Fibroblast of upper back skin (primary cell): ENCODE measurements at places on chromosomes 3 and 15.
A peak's percentile ranks its signal among the peaks of the same experiment; 100 is the strongest.

- peak; percentile 52 for DNase-seq
Measured at GRCh38 chr15:69780374-69780773, 317.3 kb downstream of the TLE3 start.

- no peak for DNase-seq
Measured at GRCh38 chr15:69940441-69941300, 157.0 kb downstream of the TLE3 start.

DNA sequence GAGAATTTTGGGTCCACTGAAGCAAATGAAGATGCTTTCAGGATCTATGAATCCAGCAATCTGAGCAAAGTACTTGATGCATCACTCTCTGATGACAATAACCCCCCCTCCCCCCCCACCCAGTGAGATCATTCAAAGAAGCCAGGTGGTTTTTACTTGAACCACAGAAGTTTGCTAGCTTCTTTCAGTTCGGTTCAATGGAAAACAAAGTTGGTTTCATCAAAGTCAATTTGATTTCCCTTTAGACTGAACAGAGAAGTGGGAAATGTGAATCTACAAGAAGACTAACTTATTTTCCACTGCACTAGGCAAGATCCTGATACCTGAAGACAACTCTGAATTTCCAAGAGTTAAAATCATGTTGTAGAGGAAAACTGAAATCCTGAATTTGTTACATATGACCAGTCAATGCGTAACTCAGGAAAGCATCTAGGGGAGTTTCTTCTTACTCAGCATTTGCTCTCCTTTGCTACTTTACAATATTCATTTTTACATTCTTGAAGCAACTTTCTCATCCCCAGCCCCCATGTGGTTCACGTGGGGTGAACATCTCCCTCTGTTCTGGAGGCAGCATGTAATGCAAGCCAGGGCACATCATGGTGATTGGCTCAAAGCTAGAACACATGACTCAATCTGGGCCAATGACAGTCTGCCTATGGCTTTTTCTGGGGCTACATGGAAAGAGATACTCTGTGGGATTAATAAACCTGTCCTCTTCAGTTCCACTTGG lies 572.6 kb downstream of the FOXP1 start:
- peak; percentile 26 for DNase-seq

DNA sequence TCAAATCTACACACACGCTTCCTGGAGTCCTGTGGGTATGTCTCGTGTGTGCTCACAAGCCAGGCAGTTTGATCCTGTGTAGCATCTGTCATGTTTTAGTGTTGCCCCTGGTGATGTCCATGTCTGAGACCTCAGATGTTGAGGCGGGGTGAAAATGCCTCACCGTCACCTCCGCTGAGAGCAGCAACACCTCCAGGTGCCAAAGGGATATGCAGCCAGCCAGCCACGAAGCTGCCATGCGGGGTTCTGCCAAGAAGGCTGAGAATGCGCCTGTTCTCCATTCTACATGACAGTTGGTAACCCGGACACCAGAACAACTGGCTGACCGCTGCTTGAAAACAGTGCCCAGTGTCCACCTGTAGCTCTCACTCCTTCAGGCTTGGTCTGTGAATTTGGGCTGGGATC lies 253.8 kb downstream of the TLE3 start:
- no peak for DNase-seq

DNA sequence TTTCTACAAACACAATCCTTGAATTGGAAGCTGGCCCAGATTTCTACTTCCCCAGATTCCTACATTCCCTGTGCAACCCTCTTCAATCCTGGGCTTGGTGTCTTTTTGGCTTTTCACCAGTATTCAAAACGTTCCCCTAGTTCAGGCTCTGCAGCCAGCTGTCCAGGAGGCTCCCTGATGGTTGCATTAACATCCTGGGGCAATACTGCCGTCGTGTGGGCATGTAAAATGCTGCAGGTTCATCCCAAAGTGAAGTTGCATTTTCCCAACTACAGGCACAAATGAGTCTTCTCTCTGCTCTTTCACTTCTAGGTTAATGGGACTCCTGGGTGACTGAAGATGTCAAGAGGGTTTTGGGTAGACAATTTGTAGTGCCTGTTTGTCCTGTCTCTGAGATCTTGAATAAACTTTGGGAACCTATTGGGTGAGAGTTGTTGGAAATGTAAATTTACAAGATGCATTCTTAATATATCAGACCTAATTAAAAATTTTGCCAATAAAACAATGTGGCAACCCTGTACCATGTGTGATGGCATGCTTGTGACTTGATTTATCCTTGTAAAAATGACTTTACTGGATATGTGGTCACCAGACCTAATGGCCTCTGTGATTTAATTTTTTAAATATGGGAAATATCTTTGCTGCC lies 28.6 kb downstream of the SOX14 start:
- no peak for DNase-seq

- no peak for DNase-seq
Measured at GRCh38 chr15:73583544-73583943, 49.6 kb downstream of the NPTN start.

DNA sequence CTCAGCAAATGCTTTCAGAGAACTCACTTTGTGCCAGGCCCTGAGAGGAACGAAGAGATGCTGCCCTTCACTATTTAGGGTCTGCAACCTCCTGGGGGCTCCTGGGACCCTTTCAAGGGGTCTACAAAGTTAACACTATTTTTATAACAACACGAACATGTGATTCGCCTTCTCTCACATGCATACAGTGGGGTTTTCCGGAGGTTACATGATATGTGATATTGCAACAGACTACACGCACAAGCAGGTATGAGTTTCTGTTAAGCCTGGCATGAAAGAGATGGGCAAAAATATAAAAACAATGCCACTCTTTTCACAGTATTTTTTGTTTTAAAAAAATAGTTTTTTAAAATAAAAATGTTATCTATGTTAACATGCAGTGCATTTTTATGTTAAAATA lies 10.3 kb downstream of the STARD5 start:
- DNase-seq: no peak

DNA sequence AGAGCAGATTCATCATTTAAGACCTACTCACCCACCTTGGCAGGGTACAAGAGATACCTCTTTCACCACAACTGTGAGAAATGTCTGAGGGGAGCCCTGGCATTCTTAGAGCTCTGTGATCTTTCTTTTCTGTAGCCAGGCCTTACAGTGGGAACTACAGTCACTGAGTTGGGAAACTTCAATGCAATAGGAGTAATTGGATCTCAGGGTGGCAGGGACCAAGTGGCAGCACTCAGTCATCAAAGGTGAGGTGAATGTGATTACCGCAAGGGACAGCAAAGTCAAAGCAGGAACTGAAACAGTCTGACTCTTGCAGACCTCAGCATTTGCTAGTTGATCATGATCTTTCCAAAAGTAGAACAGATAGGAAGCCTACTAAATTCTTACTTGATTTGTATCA lies 7.2 kb upstream of the MCF2L2 start:
- no peak for DNase-seq

GRCh38 chr3:32493437-32494414 lies 8.9 kb downstream of the CMTM6 start:
- DNase-seq: no peak

GRCh38 chr3:120688121-120688520 lies 6.1 kb upstream of the HGD start:
- DNase-seq: peak; percentile 87

DNA sequence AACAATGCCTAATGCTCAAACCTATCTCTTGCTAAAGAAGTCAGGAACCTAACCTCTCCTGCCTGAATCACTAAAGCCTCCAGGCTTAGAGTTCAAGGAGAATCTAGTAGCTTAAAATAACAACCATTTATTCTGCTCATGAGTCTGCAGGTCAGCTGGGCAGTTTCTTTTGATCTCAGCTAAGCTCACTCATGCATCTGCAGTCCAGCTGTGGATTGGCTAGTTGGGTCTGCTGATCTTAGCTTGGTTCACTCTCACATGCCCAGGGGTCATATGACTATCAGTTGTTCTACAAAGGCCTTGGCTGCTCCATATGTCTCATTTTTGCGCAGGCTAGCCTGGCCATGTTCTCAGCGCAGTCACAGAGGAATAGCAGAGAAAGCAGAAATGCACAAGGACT lies 109.2 kb upstream of the STT3B start:
- DNase-seq: peak; percentile 26

- no peak for DNase-seq
Measured at GRCh38 chr3:97350971-97351370, 413.6 kb upstream of the ARL6 start.

DNA sequence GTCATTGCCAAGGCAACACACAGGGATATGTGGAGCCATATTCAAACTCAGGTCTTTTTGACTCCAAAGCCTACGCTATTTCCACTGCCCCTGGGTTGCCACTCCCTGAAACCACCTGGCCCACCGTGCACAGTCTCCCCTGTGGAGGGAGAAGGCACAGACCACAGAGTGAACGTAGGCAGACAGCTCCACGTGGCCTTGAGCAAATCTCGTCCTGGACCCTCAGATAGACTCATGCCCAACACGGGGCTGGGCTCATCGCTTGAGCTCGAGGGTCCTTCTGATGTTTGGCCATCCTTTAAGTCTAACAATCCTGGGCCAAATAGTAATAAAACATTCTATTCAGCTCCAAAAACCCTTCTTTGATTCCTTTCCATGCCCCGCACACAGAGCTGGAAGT lies 72.0 kb downstream of the CPN2 start:
- no peak for DNase-seq

DNA sequence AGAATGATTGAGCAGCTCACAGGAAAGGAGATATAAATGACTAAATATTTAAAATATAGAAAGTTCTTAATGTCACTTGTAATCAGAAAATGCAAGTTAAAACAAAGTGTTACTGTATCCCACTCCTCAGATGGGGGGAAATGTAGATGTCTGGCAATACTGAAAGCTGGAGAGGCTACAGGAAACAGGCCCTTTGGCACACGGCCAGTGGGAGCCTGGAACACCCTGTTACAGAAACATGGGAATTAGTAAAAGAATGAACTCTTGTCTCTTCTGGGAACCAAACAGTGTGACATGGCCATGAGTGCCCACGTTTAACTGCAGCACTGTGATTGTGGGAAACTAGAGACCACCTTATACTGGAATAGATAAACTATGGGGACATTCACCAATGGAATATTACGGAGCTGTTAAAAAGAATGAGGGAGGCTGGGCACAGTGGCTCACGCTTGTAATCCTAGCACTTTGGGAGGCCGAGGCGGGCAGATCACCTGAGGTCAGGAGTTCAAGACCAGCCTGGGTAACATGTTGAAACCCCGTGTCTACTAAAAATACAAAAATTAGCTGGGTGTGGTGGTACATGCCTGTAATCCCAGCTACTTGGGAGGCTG lies 50.2 kb downstream of the CDCP1 start:
- no peak for DNase-seq

GRCh38 chr15:35437157-35437556 lies 108.8 kb downstream of the DPH6 start:
- peak; percentile 58 for DNase-seq

DNA sequence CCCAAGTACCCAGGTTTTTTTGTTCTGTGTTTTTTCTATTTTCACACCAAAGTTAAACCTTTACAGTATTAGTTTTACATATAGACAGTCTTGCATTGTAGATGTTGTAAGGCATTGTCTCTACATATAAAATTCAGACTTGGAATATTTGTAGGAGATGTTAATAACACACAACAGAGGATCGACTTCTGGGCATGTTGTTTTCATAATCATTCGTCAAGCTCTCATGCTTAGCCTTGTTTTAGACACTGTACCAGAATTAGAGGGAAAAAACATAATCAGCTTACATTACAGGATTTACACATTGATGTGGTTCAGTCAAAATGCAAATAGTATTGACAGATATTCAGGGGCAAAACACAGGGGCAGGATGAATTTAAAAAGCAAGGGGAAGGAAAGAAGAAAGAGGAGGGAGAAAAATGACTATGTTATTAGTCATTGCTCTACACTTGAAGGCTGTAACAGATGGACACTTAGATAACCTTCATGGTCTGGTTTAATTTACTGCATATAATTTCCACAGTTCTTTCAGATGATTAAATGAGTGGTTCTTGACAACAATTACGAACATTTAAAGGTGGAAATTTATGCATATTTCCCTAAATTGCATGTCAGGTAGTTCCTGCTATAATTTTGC lies 7.5 kb downstream of the CMSS1 start:
- DNase-seq: peak; percentile 43

GRCh38 chr3:195899701-195900435 lies 8.5 kb downstream of the TNK2 start:
- DNase-seq: no peak

- DNase-seq: no peak
Measured at GRCh38 chr3:52234516-52235447, 4.2 kb downstream of the TWF2 start.

- peak; percentile 98 for DNase-seq
Measured at GRCh38 chr3:39166134-39166710, 12.8 kb upstream of the CSRNP1 start.

DNA sequence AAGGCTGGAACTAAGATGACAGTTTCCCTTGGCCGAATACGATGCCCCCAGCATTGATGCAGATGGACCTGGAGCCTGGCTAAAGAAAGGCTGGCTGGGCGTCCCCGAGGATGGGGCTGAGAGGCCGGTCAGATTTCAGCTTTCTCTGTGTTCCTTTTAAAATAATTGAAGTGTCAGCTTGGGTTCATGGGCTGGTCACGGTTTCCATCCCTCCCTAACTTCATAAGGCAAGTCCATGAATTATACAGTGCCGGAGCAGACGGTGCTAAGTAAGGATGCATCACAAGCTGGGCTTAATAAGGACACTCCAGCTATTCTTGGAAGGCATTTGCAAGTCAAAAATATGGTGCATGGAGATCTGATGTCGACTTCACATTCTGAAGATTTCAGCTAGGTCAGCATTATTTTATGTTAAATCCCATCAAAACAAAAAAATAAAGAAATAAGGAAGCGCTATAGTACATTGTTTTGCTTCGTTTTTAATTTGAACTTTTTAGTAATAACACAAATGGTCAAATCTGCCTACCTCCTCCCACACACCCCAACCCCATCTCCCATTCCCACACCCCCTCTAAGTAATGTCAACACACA lies 220.8 kb downstream of the RPLP1 start:
- DNase-seq: no peak

DNA sequence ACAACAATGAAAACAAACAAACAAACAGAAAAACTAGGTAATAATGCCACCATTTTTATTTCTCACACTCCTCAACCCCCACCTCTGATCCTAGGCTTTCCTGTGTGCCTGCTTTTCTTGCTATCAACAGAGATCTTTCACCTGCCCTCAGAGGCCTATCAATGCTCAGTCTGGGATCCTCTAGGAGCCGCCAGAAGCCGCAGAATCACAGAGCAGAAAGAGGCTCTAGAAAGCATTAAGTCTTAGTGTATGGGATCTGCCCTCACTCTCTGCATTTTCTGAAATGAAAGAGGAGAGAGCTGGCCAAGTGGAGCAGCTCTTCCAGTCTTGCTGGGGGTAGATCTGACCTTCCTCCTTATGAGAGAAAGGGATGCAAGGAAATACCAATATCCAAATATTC lies 306.8 kb downstream of the TUSC7 start:
- peak; percentile 18 for DNase-seq

GRCh38 chr3:170641510-170642236 lies 55.8 kb upstream of the SLC7A14 start:
- peak; percentile 26 for DNase-seq

- no peak for DNase-seq
Measured at GRCh38 chr3:16462679-16463078, 50.8 kb downstream of the RFTN1 start.

- peak; percentile 85 for DNase-seq
Measured at GRCh38 chr3:48130321-48130904, 57.8 kb downstream of the CDC25A start.

GRCh38 chr3:178097576-178097975 lies 438.7 kb upstream of the KCNMB2 start:
- peak; percentile 94 for DNase-seq

GRCh38 chr3:51796854-51797253 lies 17.8 kb upstream of the IQCF6 start:
- DNase-seq: no peak
